ENCODE measurements at places on chromosomes 7 and 10.

GRCh38 chr7:102096012-102096332, 190.7 kb upstream of the SH2B2 start:
- DNase-seq: no peak

DNA sequence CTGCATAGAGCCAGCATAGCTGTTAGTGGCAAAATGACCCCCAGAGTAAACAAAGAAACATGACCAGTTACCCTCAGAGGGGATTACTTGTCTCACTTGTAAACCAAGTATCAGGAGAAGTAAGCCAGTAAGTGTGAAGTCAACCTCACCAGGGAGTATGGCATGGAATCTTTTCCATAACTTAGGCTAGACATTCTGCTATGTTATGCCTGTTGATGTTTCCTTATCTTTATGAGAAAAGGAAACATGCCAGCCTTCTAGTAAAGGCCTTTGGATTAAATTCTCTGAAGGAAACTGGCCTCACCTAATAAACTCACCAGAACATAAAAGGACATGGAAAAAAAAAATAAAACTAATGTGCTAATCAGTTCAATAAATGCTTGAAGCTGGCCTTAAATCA, 87.7 kb downstream of the SEM1 start:
- DNase-seq: no peak

- no peak for DNase-seq
Measured at GRCh38 chr7:123692471-123692877, 36.8 kb downstream of the LMOD2 start.

DNA sequence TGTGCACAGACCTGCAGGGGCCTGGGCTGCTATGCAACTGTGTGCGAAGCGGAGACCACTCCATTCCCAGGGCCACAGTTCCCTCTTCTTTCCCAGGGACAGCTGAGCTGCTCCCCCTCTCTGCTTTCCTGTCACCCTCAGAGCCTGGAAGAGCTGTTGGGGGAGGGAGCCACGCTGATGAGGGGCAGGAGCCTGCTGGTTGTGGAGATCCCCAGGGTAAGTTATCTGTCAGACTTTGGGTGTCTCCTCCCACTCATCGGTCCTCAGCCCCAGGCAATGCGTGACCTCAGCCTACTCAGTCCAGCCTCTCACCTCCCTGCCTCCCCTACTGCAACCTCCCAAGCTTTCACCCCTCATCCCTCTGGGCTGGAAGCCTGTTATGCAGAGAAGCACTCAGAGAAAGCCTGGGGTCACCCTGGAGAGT, 53.5 kb downstream of the ZNF467 start:
- no peak for DNase-seq

GRCh38 chr10:63077800-63078199, 55.3 kb upstream of the NRBF2 start:
- DNase-seq: no peak

DNA sequence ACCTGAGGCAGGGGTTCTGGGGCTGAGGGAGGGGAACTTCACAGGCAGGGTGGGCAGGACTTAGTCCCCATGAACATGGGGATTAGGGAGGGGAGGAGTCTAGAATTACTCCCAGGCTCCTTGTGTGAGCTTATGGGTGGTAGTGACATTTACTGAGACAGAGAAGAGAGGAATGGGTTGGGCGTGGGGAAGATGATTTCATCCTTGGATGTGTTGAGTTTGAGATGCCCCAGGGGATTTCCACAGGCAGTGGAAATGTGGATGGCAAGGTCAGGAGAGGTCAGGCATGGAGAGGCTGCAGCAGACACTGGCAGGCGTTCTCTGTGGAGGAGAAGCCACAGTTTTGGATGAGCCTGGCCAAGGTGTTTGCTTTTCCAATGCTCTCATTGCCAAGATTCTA, 26.4 kb upstream of the GSDME start:
- DNase-seq: no peak

DNA sequence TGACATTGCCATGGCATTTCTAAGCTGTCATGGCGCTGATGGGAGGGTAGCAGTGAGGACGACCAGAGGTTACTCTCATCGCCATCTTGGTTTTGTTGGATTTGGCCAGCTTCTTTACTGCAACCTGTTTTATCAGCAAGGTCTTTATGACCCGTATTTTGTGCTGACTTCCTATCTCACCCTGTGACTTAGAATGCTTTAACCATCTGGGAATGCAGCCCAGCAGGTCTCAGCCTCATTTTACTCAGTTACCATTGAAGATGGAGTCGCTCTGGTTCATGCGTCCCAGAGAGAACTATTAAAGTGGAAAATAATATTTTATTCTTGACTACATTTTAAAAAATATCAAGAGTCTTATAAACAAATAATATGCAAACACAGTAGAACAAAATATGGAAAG, 131.7 kb downstream of the RSU1 start:
- DNase-seq: no peak

GRCh38 chr10:87775766-87776165, 42.3 kb downstream of the ATAD1 start:
- no peak for DNase-seq

GRCh38 chr7:17009933-17010332, 128.2 kb upstream of the AGR3 start:
- no peak for DNase-seq

DNA sequence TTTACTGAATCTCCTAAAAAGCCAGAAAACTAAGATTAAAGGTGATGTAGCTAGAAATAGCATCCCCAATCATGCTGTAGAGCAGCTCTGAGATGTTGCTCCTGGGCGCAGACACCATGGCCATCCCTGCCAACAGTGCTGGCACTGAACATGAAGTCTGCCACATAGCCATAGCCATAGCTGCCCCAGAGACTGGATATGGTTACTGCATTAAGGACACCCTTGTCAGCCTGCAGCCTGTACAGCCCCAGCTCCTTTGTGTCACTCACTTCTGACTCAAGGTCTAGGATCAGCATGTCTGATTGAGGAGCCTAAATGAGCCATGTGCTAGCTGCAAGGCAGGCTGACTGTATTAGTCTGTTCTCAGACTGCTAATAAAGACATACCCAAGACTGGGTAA, 284.6 kb downstream of the RPS24 start:
- DNase-seq: no peak

DNA sequence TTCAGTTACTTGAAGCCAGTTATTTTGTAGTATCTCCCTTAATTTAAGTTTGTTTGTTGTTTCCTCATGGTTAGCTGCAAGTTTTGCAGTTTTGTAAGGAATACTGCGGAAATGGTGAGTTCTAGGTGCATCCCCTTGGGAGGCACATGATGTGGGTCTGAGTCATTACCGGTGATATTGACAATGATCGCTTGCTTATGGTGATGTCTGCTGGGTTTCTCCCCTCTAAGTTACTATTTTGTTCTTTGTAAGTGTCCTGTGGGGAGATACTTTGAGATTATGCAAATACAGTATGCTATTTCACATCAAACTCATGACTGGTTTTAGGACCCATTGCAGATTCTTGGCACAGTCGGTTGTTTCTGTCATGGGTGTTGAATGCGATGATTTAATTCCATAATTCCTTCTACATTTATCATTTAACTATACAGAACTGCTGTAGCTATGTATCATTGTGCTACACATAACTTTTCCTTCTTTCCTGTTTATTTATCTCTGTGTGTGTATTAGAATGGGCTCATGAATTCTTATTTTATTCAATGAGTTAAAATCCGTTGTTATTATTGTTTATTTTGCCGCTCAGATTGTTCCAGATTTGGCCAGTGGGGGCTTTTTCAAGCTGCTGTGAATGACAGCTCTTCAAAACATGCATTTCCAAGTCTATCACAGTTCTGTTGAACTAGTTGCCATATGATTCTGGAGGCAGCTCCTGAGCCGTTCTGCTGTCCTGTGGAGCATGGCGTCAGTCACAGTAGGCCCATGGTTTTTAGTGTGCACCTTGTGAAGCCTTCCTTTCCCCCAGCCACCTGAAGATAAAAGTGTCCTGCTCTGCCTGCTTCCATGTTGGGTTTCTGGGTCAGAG, 18.4 kb downstream of the TSPAN14 start:
- DNase-seq: peak; percentile 34

All from CD4-positive, CD25-positive, alpha-beta regulatory T cell (primary cell).